ENCODE measurements at places on chromosomes 3 and 15.

DNA sequence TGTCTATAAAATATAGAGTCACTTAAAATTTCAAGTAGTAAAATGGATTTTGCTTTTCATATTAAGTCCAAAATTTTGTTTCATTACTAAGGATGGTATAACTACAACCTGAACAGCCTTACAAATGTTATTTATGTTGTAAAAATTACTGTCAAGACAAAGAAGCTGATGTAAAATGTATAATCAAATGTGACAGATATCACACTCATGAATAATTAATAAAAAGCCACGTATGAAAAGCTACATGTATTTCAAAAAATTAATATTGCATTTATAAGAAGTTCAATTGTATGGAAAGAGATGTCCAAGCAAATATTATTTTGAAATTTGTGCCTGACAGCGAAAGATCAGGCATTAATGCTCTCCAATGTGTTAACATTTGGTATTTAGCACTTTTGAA lies 48.9 kb downstream of the KBTBD8 start:
- DNase-seq: no peak

- DNase-seq: no peak
These were observed 59.5 kb upstream of the SLC6A1 start for GRCh38 chr3:10933021-10933420.

DNA sequence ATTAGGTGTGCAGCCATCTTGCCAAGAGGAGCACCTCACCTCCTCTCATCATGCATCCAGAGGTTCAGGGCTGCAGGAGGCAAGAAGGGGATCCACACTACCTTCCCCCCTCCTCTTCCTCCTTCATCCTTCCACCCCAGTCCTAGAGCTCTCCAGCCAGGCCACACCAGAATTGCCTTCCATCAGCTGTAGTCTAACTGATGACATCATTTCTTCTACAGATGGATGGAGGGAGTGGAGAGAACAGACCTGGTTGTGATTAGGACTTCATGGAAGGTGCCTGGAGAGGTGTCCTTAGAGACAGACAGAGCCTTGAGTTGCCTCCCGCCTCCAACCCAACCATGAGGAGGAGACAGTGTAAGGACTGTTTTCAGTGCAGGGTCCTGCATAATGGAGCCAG lies 14.9 kb downstream of the SEMA5B start:
- DNase-seq: no peak

- no peak for DNase-seq
These were observed 23.9 kb upstream of the OR5H6 start for GRCh38 chr3:98240131-98240530.

DNA sequence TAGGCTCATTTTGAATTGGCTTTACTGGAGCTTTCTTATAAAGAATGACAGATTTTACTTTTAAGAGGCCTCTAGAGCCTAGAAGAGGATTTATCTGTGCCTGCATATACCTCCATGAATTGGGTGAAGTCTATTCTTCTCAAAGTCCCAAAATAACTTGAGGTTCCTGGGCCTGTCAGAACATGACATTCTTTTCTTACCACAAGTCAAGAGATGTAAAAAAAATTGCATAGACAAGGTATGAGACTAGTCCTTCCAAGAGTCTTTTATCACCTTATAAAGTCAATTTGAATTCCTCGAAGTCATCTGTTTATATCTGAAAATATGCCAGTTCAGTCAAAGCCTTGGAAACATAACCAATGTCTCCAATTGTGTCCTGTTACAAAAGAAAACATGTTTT lies 17.2 kb upstream of the CD200 start:
- no peak for DNase-seq

- DNase-seq: no peak
These were observed 15.0 kb downstream of the CEP70 start for GRCh38 chr3:138578961-138579574.

- no peak for DNase-seq
These were observed 109.8 kb upstream of the TBC1D5 start for GRCh38 chr3:17852217-17852616.

- DNase-seq: no peak
These were observed 16.3 kb upstream of the SMAD6 start for GRCh38 chr15:66685638-66686150.

- DNase-seq: no peak
These were observed 105.8 kb downstream of the P3H2 start for GRCh38 chr3:190014940-190015339.

- no peak for DNase-seq
These were observed 10.6 kb downstream of the LRIG1 start for GRCh38 chr3:66490214-66490613.

DNA sequence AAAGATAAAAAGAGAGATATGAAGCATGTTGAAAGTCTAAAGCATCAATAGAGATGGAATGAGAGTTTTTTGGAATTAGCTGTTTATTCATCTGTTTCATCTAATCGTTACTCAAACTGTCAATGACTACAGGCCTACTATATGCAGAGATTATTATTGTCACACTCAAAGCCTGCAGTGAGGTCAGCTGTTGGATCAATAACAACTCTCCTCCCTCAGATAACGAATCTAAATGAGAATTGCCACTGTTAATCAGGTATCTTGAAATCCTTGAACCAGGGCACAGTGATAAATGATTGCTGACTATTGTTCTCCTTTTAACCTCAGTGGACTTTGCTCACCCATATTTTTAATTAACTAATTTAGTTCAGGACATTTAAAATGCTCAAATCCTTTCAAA lies 192.3 kb upstream of the SGO1 start:
- DNase-seq: no peak

- DNase-seq: no peak
These were observed 88.1 kb downstream of the MAGI1 start for GRCh38 chr3:65950340-65951326.

GRCh38 chr15:83475551-83475950 lies 28.4 kb downstream of the SH3GL3 start:
- DNase-seq: peak; percentile 10

DNA sequence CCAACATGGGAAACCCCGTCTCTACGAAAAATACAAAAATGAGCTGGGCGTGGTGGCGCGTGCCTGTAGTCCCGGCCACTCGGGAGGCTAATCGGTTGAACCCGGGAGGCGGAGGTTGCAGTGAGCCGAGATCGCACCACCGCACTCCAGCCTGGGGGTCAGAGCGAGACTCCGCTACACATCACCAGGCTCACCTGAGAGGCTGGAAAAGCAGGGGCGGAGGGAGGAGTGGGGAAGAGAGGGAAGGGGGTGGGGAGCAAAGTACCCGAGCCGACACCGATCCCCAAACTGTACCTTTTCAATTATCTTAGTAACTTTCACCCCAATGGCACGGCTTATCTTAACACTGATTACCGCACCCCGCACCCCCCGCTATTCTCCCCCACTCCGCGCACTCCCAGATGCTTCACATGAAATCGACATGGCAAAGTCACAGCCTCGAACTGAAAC lies 46.4 kb upstream of the SYNM start:
- no peak for DNase-seq

DNA sequence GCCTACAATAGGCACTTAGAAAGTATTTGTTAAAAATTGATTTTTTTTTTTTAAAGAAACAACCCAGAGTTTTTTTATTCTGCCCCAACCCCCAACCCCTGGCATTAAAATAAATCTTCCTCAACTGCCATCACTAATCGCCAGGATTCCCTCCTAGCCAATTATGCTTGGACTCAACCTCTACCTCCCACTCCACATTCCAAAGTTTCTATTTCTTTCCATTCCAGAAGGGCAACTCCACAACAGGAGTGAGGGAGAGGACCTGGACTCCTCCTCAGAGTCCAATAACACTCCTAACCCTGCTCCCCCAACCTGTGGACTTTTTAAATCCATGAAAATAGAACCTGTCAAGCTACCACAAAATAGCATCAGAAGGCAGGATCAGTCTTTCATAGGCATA lies 99.4 kb downstream of the ADAMTS9 start:
- DNase-seq: no peak

DNA sequence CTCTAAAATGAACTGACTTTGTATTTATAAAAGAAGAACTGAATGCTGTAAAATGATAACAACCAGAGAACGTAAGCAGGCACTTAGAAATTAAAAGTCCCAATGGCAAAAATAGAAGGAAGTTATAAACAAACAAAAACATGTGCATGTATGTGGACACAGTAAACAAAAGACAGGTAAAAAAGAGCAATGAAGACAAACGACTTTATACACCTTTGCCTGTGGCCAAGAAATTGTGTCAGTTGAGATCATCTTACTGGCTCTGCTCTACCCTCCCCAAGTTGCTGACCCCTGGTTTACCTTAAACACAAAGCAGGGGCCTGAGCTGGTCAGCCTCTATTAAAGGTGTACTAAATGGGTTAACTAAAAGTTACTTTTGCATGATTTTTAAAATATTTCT lies 41.7 kb upstream of the GP5 start:
- DNase-seq: no peak

DNA sequence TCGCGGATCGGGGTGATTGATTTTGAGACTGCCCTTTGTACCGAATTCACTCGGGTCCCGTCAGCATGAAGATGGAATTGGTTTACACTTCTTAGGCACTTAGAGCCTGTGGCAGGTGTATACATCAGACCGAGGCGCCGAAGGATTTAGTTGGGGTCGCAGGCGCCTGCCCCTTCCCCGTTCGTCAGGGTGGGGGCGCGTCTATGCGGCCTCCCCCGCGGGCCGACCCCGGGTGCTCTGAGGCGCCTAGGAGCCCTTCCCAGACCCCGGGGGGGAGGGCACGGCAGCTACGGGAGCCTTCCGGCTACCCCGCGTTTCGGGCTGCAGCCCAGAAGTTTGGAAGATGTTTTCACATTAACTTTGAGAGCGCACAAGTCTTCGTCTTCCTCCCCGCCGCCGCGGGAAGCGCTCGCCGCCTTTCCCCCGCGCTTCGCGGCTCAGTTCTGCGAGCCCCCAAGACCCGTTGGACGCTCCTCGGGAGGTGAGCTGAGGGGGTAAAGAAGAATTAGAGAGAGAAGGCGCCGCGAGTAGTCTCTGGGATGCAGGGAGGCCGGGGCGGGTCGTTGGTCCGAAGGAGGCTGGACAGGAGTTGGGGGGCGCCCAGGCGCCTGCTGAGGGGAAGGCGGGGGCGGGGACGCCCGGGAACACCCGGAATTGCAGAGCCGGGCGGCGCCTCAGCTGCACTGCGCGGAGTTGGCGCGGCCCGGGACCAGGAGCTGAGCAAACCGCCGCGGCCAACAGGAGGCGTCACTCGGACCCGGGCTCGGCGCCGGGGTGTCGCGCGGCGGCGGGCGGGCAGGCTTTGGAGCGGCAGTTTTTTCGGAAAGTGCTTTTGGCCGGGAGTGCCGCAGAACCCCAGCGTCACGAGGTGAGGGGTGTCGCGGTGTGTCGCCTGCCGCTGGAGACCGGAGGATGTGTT lies 780 bp downstream of the TIPARP start:
- DNase-seq: no peak

DNA sequence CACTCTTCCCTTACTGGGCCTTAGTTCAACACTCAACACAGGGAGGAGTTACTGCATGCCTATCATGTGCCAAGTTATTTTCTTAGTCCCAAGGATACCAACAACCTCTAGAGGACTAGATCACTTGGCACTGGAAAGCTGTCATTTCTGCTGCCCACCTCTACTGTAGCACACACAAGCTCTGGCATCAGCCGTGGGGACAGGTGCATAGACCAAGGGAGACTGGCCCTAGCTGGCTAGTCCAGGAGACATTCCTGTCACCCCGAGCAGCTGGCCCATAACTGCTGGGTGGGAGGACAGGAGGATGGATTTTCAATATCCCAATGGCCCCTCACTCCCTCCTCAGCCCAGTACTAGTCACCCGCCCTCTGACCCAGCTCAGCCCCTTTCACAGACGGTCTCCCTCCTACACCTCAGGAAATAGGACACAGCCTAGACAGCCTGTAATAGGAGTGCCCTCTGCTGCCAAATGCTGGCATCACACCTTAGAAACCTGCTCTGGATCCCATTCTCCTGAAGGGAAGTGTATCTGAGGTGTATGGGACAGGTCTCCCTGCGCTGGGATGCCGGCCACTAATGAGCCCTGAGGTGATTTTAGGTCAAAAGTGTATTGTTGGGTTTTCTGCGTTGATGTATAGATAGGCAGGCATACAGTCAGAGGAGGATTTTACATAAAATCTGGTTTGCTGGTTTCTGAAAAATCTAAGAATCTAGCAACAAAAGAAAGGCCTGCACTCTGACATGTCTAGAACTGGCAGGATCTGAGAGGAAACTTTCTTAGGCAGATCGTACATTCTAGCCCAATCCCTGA lies 3.4 kb upstream of the DZIP1L start:
- DNase-seq: no peak

DNA sequence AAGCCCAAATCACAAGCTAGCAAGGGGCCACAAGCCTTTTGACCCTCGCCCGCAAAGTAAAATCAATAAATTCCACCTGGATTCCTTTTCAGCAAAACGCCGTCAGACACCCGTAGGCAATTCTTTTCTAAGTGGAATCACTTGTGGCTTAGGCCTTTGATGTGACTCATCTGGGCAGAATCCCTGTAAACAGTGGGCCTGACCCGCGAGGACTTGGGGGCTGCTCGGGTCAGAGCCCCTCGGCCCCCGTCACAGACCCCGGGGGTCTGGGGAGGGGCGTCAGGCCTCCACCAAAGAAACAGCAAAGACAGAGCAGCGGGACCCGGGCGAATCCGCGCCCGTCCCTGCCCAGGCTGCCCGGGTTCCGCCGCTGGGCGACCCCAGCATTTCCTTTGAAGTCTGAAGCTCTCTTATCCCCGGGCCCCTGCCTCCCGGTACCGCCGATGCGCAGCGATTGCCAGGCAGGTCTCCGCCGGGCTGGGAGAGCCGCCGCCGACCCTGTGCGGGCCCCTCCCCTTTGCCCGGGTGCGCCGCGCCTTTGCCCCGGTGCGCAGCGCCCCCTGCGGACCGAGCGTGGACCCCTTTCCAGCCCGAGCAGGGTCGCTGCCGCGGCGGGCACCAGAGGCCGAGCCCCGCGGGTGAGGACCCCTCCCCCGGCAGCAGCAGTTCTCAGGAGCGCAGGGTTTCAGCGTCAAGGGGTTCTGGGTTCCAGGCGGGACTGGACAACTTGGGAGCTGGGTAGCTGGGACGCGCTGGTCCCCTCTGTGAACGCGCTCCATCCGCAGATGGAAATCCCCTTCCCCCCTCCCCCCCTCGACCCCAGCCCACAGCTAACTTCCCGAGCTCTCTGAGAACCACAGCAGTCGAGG lies 178.3 kb downstream of the UACA start:
- no peak for DNase-seq

DNA sequence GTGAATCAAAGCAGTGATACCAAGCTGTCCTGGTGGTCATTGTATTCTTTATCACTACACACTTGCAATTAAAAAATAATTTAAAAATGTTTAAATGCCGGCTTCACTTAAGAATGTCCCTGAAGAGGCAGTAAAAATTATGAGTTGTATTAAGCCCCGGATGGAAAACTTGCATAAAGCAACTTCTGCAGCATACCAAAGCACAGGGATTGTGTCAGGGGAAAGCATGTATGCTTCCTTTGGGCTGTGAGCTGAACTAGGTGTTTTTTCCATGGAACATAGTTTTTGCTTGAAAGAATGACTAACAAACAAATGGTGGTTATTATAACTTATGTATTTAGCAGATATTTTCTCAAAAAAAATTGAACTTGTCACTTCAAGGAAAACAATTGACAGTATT lies 143.1 kb downstream of the ARNT2 start:
- DNase-seq: no peak

DNA sequence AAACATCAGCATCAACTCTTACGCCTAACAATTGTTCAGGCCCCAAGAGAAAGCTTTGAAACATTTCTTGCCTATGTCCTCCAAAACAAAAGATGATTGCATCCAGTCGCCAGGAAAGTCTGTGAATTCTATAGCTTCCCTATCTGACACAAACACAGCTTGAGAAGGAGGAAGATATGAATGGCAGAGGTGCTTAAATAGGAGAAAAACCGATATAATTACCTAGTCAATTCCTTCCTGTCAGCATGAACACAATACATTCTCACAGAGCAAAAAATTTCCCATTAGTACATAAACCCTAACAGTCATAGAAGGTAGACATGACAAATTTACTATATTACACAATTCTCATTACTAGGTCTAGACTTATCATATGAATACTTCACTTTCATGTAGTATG lies 326.5 kb downstream of the CGGBP1 start:
- DNase-seq: no peak

Data from skeletal muscle cell (primary cell).